Caki2 (cell line): ENCODE measurements at places on chromosomes 13 and 19. TPM values are rescaled to one million over a fixed set of nuclear protein-coding genes. Genes with fewer than 3 reads are reported as not detected.

GIPC3 gene
- total RNA-seq, result not detected in 2 replicates

DNA sequence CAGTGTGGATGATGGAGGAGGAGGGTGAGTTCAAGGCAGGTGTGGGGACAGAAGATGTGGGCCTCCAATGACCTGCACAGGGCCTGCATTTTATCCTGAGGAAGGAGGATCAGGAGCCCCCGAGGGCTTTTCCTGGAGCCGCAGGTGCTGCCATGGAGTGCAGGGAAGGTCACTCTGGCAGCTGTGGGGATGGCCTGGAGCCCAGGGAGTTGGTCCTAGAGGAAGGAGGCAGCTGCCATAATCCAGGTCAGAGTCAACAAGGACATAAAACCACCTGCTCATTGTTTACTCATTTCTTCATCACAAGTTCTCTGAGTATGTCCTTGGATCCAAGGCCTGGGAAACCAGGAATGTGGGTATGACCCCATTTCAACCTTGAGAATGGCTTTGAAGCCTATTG is 87.2 kb downstream of the SCGB2B2 start:
- no peak for DNase-seq

GRCh38 chr13:36341718-36342117 is 4.5 kb downstream of the SPART start:
- no peak for DNase-seq

DNA sequence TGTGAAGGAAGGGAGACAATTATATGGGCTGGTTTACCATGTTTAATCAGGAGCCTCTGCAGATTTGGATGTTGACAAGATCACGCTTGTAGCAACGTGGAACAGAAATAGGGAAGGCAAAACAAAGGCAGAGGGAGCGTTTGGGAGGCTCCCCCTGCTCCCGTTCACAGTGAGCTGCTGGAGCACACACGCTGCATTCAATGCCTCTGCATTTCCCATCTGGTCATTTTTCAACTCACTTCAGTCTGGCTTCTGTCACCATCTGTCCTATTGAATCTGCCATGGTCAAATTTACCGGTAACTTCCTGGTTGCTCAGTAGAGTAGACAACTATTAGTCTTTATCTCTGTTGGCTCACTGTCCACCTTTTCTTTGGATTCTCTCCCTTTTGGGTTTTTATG is 91.0 kb downstream of the NHLRC3 start:
- no peak for DNase-seq
